H1 (cell line): ENCODE measurements at places on chromosomes 5 and 9.

- DNase-seq, result no peak
Observed at GRCh38 chr9:136618580-136619547, 43.9 kb upstream of the EGFL7 start.

GRCh38 chr5:127758766-127759283 lies 55.6 kb downstream of the CCDC192 start:
- DNase-seq, result no peak

- no peak for DNase-seq
Observed at GRCh38 chr9:6869081-6869948, 111.5 kb downstream of the KDM4C start.

DNA sequence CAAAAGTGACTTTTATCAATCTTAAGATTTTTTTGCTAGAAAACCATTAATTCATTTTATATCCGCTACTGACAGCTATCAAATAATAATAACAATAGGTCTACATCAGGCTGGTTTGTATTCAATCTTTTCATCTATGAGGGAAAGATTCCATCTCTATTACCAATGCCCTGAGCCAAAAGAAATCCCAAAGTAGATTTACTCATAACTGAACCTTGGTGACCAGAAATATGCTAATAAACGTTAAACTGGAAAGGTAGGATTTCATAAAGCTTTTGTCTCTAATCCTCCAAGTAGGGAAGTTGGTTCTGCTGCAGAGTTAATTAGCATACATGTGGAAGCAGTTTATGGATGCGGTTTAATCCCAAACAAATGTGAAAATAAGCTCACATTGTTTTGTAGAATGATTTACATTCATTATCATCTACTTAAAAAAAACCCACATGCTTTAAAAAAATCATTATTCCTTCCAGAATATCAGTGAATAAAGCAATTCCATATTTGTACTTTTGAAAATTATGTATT lies 715.5 kb downstream of the CETN3 start:
- no peak for DNase-seq

DNA sequence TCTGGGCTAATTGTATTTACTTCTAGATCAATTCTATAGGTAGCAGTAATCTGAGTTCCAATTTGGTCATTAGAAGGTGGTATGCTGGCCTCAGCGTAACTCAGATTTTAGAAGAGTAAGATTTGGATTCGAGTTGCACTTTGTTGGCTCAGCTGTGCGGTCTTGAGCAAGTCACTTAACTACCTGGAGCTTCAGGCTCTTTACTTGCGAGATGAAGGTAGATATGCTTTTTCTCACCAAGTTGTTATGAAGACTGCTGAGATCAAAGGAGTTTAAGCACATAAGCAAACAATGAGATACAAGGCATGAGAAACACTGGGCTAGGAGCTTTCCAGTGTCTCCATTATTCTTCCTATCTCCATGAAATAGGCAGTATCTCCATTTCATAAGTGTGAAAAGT lies 133.8 kb upstream of the RANBP3L start:
- no peak for DNase-seq
